ENCODE measurements at places on chromosomes 2 and 18.
A peak's percentile ranks its signal among the peaks of the same experiment; 100 is the strongest.

DNA sequence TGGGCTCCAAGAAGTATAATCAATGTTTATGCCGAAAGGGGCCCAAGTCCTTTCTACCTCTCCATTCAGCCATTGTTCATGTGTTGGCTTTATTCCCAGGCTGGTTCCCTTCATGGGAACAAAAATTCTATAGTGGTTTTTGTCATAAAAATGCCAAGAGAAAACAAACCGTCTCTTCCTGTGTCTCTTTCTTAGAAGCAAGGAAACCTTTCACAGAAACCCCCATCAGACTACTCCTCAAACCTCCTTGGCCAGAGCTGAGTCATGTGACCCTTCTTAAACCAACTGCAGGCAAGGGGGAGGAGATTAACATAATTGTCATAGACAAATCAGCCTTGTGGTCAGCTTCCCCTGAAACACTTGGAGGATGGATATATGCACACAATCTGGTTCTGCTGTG, 75.1 kb upstream of the TANK start:
- DNase-seq, result no peak

DNA sequence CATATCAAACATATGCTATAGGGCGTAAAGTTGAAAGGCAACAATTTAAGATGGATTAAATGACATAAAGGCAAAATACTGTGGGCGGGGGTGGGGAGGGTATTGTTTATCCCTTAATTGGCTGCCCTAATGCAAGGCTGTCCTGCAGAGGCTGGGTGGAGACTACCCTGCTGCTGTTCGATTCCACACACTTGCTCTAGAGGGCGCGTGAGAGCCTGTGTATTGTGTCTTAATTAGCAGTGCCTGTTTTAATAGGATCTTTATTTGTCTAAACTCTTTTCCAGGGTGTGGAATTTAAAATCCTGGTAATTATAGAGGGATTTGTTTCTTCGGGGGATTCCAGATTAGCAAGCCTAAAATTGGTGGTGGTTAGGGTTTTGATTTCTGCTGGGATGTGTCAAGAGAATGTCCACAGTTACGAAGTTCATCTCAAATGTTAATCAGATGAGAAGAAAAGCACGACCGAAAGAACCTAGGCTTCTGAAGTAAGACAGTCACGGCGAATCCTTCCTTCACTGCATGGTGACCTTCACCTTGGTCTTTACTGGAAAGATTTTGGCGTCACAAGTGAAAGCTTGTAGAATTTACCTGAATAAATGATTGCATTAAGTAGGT, 103.5 kb upstream of the MAP3K20 start:
- DNase-seq, result peak; percentile 17

DNA sequence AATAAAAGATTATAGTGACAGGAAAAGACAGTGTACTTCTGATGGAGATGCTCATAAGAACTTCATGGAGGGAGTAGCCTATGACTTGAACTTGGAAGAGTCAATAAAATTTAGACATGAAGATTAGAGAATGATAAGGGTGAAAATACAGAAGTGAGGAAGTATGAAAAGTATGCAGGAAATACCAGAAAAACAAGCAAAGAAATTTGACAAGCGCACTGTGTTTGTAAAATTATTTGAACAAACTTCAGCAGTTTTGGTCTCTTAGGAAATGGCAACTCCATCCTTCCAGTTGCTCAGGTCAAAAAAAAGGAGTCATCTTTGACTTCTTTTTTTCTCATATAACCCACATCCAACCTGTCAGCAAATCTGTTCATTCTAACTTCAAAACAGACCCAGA, 864.0 kb upstream of the ZEB2 start:
- no peak for DNase-seq

- DNase-seq, result no peak
These were observed 76.9 kb upstream of the GCFC2 start for GRCh38 chr2:75787532-75788132.

GRCh38 chr18:13260197-13260934, 41.8 kb downstream of the LDLRAD4 start:
- no peak for DNase-seq

GRCh38 chr2:221455214-221455613, 116.9 kb downstream of the EPHA4 start:
- no peak for DNase-seq

- no peak for DNase-seq
These were observed 74.2 kb downstream of the SH3BP4 start for GRCh38 chr2:235025800-235026536.

GRCh38 chr2:191572319-191572718, 105.6 kb upstream of the NABP1 start:
- DNase-seq, result no peak

DNA sequence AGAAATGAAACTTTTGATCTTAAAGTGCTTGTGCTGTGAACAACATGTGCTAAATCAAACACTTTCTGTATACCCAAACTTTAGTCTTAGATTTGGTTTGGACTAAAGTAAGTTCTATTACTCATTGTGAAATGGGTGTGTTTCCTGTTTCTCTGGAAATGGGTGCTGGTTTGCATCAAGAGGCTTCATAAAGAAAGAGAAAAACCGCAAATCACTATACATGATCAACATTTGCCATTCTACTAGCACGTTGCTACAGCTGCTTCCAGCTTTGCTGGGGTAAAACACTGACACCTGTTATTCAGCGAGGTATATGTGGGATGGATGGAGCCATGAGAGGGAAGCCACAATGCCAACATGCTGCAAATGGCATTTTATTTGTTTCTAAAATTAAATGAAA, 547.0 kb upstream of the ACVR2A start:
- DNase-seq, result no peak

DNA sequence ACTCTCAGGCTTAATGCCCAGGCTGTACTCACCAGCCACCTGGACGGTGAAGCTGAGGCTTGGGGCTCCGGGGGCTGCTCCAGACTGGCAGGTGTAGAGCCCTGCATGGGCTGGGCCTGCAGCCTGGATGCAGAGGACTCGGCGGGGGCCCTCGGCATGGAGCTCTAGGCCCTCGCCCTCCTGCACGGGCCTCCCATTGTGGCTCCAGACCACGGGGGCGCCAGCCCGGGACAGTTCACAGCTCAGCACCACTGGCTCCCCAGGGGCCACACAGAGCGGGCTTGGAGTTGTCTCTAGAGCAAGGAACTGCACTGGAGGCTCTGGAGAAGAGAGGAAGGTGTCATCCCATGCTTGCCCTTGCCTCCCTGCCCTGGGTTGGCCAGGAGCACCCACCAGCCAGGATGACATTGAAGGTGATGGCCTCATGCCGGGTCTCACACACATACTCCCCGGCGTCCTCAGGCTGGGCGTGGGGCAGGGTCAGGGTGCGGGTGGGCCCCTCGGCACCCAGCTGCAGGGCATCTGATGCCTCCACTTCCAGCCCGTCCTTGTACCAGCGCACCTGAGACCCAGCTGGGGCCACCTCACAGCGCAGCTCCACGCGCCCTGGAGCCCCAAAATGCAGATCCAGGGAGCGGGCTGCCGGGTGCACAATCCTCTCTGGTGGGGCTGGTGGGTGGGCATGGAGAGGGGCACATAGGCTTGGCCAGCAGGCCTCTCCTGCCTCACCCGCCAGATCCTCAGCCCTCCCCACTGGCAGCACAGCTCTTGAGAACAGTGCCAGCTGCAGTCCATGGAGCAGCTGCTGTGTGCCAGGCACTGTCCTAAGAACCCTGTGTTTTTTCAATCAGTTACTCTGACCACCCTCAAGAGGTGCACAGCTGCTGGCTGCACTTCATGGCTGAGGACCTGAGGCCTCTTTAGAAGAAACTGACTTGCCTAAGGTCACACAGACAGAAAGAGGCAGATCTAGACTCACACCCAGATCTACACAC, 13.3 kb downstream of the OBSL1 start:
- DNase-seq, result no peak

- no peak for DNase-seq
These were observed 356.7 kb upstream of the LYPD1 start for GRCh38 chr2:133026536-133027177.

DNA sequence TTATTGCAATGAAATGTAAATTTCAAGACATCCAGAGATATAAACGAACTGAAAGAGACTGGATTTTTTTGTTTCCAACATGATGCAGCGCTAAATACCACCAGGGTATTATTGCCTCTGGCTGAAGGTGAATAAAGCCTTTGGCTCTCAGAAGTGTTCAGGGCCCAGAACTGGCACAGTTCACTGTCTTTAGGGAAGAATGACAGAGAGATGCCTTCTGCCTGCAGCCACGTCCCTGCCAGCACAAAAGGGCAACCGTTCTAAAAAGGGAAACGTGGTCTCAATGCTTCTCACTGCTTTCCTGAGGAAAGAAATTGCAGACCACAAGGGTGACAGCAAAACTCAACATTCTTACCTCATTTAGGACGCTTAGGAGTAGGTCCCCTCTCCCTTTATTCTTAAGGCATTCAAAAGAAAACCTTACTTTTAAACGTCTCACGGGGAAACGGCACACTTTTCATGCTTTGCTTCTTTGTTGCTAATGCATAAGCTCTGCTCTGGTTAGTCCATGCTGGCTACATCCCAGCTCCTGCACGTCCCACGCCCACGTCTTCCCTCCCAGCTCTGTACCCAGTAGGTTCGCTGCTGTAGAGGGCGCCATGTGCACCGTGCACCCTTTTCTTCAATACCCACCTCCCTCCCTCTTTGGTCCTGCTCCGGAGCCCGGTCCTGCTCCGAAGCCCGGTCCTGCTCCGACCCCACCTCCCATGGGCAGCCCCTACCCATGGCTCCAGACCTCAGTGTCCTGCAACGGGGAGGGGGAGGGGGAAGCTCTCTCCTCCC, 171.0 kb downstream of the HRH4 start:
- no peak for DNase-seq

DNA sequence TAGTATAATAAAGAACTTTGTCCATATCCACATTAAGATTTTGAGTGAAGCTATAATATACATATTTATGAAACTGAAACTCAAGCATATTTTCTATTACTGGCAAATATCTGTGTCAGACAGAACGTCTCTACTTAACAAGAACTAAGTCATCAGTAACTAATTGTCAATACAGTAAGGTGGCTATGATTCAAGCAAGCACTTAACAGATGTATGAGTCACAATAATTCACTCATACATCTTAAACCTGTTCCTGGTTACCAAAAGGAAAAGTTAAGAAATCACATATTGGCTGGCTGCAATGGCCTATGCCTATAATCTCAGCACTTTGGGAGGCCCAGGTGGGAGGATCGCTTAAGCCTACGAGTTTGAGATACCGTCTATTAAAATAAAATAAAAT, 96.0 kb downstream of the SOS1 start:
- DNase-seq, result no peak

DNA sequence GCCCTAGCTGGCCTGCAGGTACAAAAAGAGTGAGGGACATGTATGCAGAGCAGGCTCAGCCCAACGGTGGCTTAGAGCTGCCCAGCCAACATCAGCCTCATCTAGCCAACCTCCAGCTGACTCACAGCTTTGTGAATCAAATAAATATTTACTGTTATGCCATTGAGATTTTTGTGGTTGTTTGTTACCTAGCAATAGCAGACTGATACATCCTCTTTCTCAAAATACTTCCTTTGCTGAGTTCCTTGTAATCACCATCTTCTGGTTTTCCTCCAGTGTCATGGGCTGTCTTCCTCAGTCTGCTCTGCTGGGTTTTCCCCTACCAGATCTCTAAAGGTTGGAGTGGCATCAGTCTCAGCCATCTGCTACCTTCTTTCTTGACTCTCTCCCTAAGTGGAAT, 126.6 kb upstream of the SLC1A4 start:
- no peak for DNase-seq

- DNase-seq, result no peak
These were observed 22.9 kb downstream of the RTTN start for GRCh38 chr18:70182548-70182947.

DNA sequence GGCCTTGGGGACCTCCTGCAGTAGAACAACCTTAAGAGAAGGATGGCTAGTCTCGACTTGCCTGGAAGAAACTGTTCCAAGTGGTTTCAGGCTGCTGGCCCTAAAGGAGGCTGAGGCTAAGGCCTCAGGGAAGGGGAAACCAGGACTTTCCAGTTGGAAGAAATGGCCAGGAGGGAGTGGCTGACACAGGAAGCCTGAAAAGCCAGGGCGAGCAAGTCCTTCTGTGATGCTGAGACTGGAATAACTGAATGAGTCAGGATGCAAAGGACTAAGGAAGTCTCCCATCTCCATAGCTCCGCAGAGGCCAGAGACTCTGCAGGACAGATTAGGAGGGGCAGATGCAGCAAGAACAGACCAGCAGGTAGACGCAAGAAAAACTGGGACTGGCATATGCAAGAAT, 7.4 kb downstream of the HTRA2 start:
- no peak for DNase-seq

DNA sequence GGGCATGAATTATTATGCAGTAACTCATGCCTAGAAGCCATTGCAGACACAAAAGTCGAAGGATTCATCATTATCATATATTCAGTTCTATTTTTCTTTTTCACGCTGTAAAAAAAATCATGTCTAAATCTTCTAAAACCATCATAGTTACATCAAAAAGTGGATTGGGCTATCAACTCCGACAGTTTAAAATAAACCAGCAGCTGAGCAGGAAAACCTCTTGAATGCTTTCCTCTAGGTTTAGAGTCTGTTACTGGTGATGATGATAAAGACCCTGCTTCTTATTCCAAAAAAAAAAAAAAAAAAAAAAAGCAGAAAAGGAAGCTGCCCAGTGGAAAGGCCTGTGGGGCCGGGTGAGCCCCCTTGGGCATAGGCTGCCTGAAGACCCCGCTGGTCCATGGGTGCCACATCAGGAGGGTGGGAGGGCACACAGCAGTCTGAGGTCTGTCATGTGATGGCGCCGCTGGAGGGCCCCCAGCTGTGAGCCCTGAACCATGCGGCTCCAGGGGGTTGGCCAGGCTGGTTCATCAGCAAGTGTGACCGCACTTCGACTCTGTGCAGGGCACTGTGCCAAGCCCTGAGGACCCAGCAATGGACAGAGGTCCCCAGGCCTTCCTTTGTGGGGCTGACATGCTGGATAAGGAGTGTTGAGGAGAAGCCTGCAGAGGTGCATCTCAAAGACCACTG, 199.6 kb downstream of the EIPR1 start:
- no peak for DNase-seq

- DNase-seq, result no peak
These were observed 96.9 kb downstream of the CTAGE1 start for GRCh38 chr18:22320771-22321170.

- DNase-seq, result no peak
These were observed 15.8 kb downstream of the PKDCC start for GRCh38 chr2:42063431-42064171.

- no peak for DNase-seq
These were observed 186.8 kb upstream of the DLGAP1 start for GRCh38 chr18:4641771-4642368.

DNA sequence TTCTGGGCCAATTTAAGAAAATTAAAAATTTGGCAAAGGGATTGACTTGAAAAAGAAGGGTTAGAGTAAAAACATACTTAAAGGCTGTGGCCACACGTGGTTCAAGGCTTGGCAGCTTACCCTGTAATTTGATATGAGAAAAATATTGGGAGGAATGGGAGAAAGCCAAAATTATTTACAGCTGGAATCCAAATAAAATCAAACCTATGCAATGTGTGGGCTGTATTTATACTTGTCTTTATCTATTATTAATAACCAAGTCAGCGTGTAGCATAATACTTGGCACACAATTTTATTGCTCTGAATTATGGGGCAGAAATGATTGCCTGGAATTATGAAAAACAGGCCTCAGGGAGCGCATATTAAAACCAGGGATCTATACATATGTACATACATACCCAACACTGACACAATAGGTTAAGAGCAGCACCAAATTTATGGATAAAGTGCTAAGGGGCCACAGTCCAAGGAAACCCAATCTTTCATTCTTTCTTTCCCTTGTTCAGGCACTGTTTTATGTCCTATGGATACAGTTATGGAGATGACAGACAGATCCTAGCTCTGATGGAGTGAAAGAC, 35.6 kb downstream of the FAM124B start:
- no peak for DNase-seq

GRCh38 chr18:2618009-2618408, 37.5 kb upstream of the SMCHD1 start:
- DNase-seq, result no peak
